Endothelial cell (in vitro differentiated cells): ENCODE measurements at places on chromosomes 2 and 18.
A peak's percentile ranks its signal among the peaks of the same experiment; 100 is the strongest.

DNA sequence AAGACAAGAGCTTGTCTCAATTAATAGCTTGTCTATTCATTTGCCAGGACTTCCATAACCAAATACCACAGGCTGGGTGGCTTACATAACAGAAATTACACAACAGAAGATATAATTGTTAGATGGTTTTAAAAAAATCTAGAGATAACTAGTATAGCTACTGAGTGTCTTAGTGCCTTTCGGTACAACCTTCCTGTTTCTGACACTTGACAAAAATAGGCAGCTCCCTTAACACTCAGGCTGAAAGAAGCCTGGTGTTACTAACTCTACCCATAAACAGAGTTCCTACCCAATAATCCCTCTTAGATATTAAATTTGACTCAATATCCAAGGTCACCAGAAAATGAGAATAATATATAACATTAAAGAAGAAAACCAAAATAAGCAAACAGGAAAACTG is 129.7 kb downstream of the BARD1 start:
- no peak for DNase-seq

DNA sequence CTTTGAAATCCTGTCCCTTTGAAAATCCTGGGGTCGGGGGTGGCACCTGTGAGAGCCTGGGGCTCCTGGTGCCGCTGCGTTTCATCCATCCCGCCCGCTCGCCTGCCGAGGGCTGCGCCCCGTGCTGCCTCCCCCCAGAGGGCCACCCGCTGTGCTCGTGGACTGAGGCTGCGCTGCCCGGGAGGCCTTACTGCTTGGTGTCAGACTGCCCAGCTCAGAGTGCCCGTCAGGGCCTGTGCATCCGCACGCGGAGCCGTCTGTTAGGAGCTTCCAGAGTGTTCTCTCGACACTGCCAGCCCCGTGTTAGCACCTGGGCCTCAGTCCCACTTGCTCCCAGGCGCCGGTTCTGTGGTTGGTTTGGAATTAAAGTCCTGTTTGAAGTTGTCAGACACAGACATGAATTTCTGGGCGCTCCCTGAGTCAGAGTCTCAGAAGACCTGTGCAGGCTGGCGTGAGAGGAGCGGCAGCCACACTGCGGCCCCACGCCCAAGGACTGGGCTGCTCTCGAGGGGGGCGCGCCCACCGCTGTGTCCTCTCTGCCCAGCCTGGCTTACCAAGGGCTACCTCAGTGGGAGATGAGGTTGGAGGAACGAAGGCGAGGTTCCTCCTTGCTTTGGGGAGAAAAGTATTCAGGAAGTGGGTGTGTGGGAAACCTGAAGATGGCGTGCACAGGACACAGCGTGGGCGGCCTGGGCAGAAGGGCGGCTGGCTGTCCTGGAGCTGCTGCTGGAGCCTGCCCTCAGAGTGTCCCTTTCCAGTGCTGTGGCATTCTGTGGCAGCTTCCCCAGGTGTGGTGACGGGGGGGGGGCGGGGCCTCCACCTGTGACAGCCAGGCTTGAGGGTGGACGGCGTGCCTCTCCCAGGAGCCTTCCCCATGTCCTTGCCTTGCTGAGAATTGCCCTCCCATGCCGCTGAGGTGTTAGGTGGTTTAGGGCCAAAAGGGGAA is 14.1 kb downstream of the DTYMK start:
- DNase-seq: no peak

GRCh38 chr18:55003695-55004094 is 44.4 kb upstream of the CCDC68 start:
- no peak for DNase-seq

- DNase-seq: no peak
These were observed 790.8 kb downstream of the SOCS6 start for GRCh38 chr18:71079606-71080005.

DNA sequence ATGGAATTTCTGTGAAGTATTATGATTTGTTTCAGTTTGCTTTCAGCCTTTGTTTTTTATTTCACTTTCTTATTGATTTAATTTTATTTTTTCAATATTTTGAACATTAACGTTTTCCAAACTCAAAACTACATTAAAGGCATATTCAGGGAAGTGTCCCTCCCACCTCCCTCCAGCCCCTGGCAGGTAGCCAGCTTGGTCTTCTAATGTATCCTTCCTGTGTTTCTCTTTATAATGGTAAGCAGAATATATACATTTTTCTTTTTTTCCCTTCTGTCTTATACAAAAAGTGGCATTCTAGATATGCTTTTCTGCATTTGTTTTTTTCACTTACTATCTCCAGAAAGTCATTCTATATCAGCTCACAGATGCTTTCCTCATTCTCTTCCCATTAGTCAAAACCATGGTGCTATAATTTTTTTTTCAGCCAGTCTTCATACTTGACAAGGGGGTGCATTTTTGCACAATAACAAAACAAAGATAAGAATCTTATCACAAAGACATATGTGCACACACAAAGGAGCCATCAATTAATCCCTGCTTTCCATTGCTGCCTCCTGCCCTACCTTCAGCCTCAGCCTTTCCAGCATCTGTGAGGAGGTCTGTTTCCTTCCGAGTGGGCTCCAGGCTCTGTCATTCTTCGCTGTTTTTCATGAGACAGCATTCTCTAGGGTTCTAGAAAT is 33.7 kb upstream of the TMEM177 start:
- DNase-seq: no peak

- peak; percentile 45 for DNase-seq
These were observed 26.4 kb downstream of the KCNIP3 start for GRCh38 chr2:95323347-95324155.

GRCh38 chr2:168626096-168626495 is 170.0 kb downstream of the CERS6 start:
- no peak for DNase-seq

DNA sequence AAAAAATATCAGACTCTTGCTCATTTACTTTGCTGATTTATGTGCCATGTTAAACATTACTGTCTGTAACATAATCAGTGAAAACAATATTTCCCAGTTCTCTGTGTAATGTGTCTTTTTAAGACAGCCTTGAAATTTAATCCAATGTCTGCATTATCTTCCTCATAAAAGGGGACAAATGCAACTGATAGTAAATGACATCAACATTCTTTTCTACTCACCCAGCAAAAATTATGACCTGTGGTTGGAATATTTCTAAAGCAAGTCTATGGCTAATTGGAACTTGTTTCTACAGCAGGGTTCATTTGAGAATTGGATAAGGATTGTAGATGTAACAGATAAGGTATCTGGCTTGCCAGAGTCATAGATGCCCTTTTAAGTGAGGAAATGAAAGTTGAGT is 34.8 kb downstream of the C1D start:
- DNase-seq: no peak

DNA sequence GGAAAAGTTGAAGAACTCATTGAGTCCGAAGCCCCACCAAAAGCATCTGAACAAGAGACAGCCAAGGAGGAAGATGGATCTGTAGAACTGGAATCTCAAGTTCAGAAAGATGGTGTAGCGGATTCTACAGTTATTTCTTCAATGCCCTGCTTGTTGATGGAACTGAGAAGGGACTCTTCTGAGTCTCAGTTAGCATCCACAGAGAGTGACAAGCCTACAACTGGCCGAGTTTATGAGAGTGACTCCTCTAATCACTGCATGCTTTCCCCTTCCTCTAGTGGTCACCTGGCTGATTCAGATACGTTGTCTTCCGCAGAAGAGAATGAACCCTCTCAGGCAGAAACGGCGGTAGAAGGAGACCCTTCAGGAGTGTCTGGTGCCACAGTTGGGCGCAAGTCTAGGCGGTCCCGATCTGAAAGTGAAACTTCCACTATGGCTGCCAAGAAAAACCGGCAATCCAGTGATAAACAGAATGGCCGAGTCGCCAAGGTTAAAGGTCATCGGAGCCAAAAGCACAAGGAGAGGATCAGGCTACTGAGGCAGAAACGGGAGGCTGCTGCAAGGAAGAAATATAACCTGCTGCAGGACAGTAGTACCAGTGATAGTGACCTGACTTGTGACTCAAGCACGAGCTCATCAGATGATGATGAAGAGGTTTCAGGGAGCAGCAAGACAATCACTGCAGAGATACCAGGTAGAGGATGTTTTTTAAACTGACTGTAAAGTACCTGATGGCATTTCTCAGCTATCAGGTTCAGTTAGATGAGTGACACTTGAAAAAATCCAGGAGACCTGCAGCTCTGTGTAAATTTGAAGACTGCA is 111.9 kb downstream of the HAUS1 start:
- DNase-seq: no peak

GRCh38 chr2:1677821-1678165 is 66.5 kb downstream of the PXDN start:
- no peak for DNase-seq

DNA sequence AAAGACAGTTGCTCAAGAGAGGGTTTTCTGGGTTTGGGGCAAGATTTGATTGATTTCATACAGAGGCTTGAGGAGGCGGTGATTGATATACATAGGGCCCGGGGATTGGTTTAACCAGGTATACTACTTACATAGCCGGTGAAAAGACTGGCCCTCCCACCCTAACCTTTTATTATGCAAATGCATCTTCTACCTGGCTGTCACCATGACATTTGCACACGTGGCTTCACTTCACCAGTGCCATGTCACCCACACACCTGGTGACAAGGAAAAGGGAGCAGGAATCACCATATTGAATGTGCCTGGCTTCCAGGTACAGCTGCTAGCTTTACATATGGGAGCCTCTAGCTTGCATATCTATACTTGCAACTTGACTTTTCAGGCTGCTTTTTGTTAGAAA is 9.7 kb downstream of the ERMN start:
- DNase-seq: no peak

DNA sequence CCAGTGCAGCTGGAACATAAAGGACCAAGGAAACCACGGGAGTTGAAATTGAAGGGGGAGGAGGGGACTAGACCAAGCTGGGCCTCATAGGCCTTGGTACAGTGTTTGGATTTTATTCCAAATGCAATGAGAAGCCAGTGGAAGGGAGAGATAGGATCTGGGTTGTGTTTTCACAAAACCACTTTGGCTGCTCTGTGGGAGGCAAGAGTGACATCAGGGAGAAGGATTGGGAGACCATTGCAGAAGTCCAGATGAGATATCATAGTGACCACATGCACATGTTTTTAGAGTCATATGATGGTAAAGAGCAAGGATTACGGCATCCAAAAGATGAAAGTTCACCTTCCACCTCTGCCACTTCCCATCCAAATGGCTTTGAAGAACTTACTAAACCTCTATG is 210.2 kb downstream of the PAX3 start:
- DNase-seq: no peak

- no peak for DNase-seq
These were observed 97.7 kb upstream of the SMAD7 start for GRCh38 chr18:49048396-49049020.

GRCh38 chr2:25279091-25279651 is 62.6 kb downstream of the DNMT3A start:
- DNase-seq: no peak

DNA sequence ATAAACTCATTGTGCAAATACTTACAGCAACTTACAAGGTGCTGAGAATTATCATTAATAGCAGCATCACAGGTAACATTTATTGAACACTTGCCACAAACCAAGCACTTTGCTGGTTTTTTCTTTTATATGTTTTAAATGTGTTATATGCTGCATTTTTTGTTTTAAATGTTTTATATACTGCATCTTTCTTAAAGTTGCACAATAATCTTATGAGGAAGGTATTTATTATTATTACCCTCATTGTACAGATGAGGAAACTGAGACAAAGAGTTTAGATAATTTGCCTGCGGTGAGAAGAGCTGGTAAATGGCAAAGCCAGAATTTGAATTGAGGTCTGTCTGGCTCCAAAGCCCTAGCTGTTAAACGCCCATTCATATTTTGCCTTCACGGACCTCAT is 52.2 kb upstream of the RIOK3 start:
- DNase-seq: no peak

DNA sequence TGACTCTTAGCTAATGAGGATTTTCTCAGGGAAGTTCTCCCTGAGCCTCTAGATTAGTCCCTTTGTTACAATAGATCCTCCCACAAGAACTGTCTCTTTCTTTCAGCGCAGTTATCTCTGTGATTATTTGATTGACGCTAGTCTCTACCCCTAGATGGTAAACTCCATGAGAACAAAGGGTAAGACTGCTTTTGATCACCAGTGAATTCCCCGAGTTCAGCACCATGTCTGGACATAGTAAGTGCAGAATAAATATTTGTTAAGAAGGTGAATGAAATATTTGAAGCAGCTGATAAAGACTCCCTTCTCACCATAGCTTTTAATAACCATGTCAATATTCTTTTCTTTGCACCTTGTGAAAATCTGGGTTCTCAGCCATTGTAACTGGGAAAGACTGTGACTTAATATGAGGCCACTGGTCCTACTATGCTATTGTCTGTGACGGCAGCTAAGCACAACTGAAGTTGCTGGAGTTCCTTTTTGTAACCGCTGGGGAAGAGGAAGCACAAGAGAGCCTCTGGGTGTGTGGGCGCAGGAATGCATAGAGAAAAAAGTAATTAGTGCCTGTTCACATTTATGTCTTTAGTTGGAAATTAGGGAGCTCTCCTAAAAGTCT is 214.7 kb downstream of the TGIF1 start:
- no peak for DNase-seq

GRCh38 chr2:118530976-118531375 is 316.5 kb downstream of the EN1 start:
- no peak for DNase-seq

DNA sequence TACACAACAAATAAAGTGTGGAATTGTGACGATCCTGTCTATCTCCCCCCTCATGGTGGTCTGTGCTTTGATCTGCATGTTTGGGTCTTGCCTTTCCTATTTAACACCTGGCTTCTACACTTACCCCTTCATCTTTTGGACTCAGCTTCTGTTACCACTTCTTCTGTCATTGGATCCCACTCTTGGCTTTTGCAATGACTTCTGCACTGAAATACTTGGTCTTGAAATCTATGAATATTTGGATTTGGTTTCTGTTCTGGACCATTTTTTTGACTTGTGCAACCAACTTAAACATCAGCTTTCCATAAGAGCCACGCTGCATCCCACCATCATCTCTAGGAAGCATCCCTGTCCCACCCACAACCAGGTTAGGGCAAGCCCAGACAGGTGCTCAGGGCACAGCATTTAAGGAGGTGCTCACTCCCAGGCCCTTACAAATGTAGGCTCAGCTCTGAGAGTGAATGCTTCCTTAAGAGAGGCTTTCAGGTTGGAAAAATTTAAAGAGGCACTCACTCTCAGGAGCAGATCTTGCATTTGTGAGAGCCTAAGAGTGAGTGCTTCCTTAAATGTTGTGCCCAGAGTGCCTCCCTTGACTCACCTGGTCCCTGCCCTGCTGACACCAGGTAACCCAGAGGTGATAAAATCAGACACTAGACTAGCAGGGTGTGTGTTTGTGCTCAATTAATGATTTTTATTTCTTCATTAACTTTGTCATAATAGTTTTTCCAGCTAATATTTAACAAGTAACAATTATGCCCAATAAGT is 124.5 kb upstream of the SH3BP4 start:
- no peak for DNase-seq
